ENCODE measurements at places on chromosomes 16 and 17. TPM values are rescaled to one million over a fixed set of nuclear protein-coding genes. Genes with fewer than 3 reads are reported as not detected.

ZFP90 gene
- total RNA-seq: 39.8 TPM

TBC1D3E gene
- 0.38 TPM for total RNA-seq

PAQR4 gene
- total RNA-seq: 7.4 TPM

SPHK1 gene
- 1.5 TPM for total RNA-seq

TVP23B gene
- 39.7 TPM for total RNA-seq

CLDN9 gene
- not detected for total RNA-seq

TBX21 gene
- total RNA-seq: not detected

ZG16 gene
- not detected for total RNA-seq

VMO1 gene
- total RNA-seq: 1.0 TPM

TMEM114 gene
- not detected for total RNA-seq

LRRC37A gene
- 5.6 TPM for total RNA-seq

KRT222 gene
- total RNA-seq: 1.4 TPM

FZD2 gene
- total RNA-seq: 23.0 TPM

CLDN6 gene
- 584 TPM for total RNA-seq

TBC1D3K gene
- not detected for total RNA-seq

KRTAP2-2 gene
- total RNA-seq: not detected

TPPP3 gene
- 0.64 TPM for total RNA-seq

SOCS7 gene
- total RNA-seq: 24.4 TPM

EPN3 gene
- total RNA-seq: not detected

ZBTB4 gene
- total RNA-seq: 17.1 TPM

ULK2 gene
- 18.4 TPM for total RNA-seq

C17orf58 gene
- 14.1 TPM for total RNA-seq

MYH8 gene
- not detected for total RNA-seq

HEXIM2 gene
- 11.8 TPM for total RNA-seq

XYLT1 gene
- total RNA-seq: 21.4 TPM

HS3ST2 gene
- not detected for total RNA-seq

NHERF2 gene
- 20.0 TPM for total RNA-seq

CBX1 gene
- total RNA-seq: 173 TPM

KRTAP4-4 gene
- total RNA-seq: not detected

DNAI2 gene
- not detected for total RNA-seq

ZNF785 gene
- 18.6 TPM for total RNA-seq

SLC16A13 gene
- 19.1 TPM for total RNA-seq

MRPL10 gene
- total RNA-seq: 65.3 TPM

TRIM72 gene
- total RNA-seq: 0.08 TPM

TELO2 gene
- 81.0 TPM for total RNA-seq

CCL8 gene
- not detected for total RNA-seq

ACBD4 gene
- 19.5 TPM for total RNA-seq

SPATA32 gene
- 0.18 TPM for total RNA-seq

CMTM2 gene
- total RNA-seq: not detected

Measured in endodermal cell (in vitro differentiated cells).